ENCODE measurements at places on chromosomes 1 and 21. TPM values are rescaled to one million over a fixed set of nuclear protein-coding genes. Genes with fewer than 3 reads are reported as not detected.

The SLC6A17 gene
- 2.4 TPM for total RNA-seq

The ADAMTS5 gene
- 1.4 TPM for total RNA-seq

The TMEM51 gene
- 13.4 TPM for total RNA-seq

The ARMH1 gene
- total RNA-seq = 0.13 TPM

The GUCA2A gene
- not detected for total RNA-seq

The LMOD1 gene
- total RNA-seq = under 0.01 TPM

The MOB3C gene
- total RNA-seq = 9.9 TPM

The LCE1D gene
- not detected for total RNA-seq

The PYCR2 gene
- 31.6 TPM for total RNA-seq

The PROK1 gene
- total RNA-seq = not detected

The SELENBP1 gene
- total RNA-seq = 0.13 TPM

The GUCA2B gene
- total RNA-seq = not detected

The MPC2 gene
- total RNA-seq = 16.9 TPM

The CACNA1S gene
- total RNA-seq = not detected

The F13B gene
- total RNA-seq = not detected

The PHACTR4 gene
- 18.8 TPM for total RNA-seq

The IL24 gene
- total RNA-seq = not detected

The CYP4A11 gene
- not detected for total RNA-seq

The B3GALT5 gene
- total RNA-seq = not detected

The TFF3 gene
- 290 TPM for total RNA-seq

The CCDC27 gene
- total RNA-seq = not detected

The ADCY10 gene
- under 0.01 TPM for total RNA-seq

The ATP1A2 gene
- not detected for total RNA-seq

The C1orf226 gene
- total RNA-seq = 0.13 TPM

The IL10 gene
- not detected for total RNA-seq

The KIAA0040 gene
- 9.2 TPM for total RNA-seq

The IVL gene
- not detected for total RNA-seq

The ID3 gene
- 570 TPM for total RNA-seq

The WNT2B gene
- total RNA-seq = 0.51 TPM

The PROX1 gene
- total RNA-seq = 56.4 TPM

The ETV3L gene
- total RNA-seq = under 0.01 TPM

The ATP1A4 gene
- not detected for total RNA-seq

The LYPD8 gene
- not detected for total RNA-seq

The CELA3B gene
- not detected for total RNA-seq

The AGL gene
- 7.0 TPM for total RNA-seq

The KIF17 gene
- 24.0 TPM for total RNA-seq

The AGTRAP gene
- total RNA-seq = 46.8 TPM

The TTLL7 gene
- total RNA-seq = 0.63 TPM

The TMPRSS2 gene
- total RNA-seq = not detected

The NECTIN4 gene
- under 0.01 TPM for total RNA-seq

The GCSAML gene
- total RNA-seq = not detected

The RPE65 gene
- not detected for total RNA-seq

The MYOM3 gene
- total RNA-seq = not detected

The TMPRSS3 gene
- total RNA-seq = under 0.01 TPM

The AKR7A3 gene
- 0.25 TPM for total RNA-seq

The PCBP3 gene
- total RNA-seq = 0.13 TPM

The TMEM269 gene
- total RNA-seq = under 0.01 TPM

The RHD gene
- 0.13 TPM for total RNA-seq

The HSD3B1 gene
- not detected for total RNA-seq

The NGF gene
- 0.26 TPM for total RNA-seq

The CDC7 gene
- total RNA-seq = 2.4 TPM

The RSPO1 gene
- not detected for total RNA-seq

The ANKRD34A gene
- total RNA-seq = under 0.01 TPM

Measured in dermis microvascular lymphatic vessel endothelial cell (primary cell).